ENCODE measurements at places on chromosomes 6 and 20.

DNA sequence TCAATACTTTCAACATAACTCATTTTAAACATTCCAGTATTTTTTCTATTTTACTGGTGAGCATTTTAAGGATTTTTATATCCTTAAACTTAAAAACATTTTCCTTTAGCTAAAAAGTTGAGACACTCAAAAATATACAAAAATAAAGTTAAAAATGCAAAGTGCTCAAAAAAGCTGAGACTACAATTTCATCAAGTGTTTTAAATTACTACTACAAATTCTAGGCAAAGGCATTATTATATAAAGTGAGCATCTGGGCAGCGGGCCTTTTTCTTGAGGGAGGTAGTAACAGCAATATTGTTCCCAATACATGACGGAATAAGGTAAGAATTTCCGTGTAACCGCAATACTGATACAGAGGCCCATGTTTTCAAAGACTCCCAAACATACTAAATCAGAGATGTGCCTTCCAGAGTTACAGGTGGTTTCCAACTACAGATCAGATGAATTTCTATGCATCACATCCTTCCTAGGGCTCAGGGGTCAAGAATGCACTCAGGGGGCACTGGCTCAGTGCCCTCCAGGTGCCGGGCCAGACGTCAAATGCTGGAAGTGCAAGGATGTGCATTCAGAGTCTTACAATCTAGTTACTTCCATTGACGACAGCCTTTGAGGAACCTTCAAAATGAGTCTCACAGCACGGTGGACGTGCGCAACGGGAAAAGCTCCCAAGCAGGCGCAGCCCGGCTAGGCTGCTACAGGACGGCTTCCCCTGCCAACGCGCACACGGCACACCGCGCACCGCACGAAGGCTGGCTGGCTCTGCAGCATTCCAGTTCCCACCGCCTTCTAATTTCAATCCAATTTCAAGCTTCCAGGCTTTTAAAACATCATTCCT is 1.7 kb downstream of the PHF10 start:
- peak; percentile 68 for DNase-seq

GRCh38 chr6:82076916-82077315 is 170.6 kb downstream of the IBTK start:
- DNase-seq, result peak; percentile 29

- DNase-seq, result no peak
Observed at GRCh38 chr20:56540415-56540814, 7.4 kb downstream of the FAM209B start.

DNA sequence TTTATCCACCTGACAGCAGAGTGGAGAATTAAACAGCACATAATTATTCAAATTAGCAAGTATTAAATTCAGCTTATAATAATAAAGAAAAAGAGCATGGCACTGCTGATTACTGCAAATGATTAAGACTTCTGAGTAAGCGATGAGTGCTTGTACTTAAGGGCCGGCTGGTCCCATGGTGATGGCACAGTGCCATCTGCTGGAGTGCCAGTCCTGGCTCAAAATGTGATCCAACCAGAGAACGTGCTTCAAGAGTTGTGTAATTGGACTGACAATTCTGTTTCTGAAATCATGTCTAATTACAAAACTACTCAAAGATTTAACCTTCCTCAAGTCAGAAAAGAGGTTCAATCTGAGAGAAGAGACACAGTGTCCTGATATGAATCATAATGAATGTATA is 181.6 kb upstream of the RGS17 start:
- peak; percentile 65 for DNase-seq
